ENCODE measurements at places on chromosomes 11 and 22.

DNA sequence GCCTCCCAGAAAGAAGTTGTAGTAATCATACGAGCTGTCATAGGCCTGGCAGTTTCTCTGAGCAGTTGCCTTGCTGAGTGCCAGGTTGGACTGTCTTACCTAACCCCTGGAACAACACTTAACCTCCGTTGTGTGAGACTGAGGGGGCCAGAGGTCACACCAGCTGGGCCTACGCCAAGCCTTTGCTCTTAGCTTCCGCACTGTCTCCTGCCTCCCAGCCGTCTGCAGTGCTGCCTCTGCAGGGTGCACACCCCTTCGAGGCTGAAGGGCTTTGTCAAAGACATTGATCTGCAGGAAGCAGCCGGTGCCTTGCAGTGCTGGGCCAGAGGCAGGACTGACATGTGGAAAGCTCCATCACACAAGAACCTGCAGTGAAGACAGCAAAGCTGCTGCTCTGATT, 16.7 kb downstream of the TAB1 start:
- DNase-seq = no peak

DNA sequence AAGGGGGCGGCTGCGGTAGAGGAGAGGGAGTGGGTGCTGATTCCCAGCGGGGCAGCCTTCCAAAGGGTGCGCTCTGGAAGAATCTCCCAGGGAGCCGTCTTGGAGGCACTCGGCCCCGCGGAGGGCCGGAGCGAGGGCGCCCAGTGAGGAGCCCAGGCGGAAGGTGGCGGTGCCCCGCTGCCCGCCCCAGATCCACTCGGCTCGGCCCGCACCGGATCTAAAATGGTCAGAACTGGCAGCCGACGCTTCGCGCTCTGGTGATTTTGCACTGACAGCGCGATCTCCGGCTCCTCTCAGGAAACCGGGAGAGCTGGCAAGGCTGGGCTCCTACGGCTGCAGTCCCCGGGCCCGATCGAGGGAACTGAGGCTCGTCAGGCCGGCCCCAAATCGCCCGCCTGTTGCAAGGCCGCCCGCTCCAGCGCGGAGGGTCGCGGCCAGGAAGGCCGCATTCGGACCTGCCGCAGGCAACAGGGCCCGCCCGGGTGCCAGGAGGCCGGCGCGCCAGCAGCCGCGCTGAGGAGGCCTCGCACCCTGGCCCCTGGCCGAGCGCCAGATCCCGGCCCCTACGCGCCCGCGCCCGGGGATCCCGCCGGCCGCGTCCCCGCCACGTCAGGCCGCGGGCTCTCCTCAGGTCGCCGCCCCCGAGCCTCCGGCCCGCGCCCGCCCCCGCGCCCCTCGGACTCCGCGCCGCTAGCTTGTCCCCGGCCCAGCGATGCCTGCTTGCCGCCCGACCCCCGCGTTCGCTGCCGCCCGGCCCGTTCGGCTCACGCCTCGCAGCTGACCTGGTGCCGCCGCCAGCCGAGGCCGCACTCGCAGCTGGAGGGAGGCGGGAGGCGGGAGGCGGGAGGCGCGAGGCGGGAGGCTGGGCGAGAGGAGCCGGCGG, at the start of gene KLHL22:
Gene KLHL22, minus strand, starts transcription at position 818 of the 883 bp plus-strand sequence. CDS start 6,584 bp downstream, outside the sequence.
- no peak for DNase-seq

DNA sequence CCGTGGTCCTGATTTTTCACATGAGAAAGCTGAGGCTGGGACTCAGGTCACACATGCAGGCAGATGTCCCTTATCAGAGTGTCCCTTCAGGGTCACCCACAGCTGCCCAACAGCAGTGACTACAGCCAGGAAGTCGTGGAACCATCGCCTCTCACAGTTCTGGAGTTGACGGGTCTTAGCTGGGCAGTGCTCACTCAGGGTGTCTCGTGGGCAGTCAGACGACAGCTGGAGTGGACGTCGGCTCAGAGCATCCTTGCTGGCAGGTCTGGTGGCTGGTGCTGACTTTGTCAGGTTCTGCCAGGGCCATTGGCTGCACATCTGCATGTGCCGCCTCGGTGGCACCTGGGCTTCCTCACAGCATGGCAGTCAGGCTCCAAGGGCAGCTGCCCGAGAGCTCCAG, 35.6 kb upstream of the TH start:
- DNase-seq = no peak

DNA sequence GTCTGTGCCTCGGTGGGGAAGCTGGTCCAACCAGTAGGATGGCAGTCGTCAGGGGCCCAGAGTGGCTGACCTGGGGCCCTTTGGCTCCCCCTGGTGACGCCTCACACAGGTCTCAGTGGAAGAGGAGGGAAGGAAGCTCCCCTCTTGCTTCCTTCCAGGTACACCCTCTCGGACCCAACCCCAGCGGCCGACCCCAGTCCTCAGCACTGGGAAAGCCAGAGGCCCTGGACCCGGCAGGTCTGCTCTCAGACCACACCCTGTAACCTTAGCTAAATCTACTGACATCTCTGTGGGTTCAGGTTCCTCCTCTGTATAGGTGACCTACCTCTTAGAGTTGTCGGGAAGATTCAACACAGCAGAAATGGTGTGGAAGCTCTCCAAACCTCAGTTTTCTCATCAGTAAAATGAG, 3.4 kb upstream of the SCUBE1 start:
- DNase-seq = peak; percentile 54

- DNase-seq = no peak
Measured at GRCh38 chr11:105491394-105491793, 118.5 kb upstream of the GRIA4 start.

GRCh38 chr11:31702966-31703365, 108.2 kb downstream of the PAX6 start:
- DNase-seq = no peak

DNA sequence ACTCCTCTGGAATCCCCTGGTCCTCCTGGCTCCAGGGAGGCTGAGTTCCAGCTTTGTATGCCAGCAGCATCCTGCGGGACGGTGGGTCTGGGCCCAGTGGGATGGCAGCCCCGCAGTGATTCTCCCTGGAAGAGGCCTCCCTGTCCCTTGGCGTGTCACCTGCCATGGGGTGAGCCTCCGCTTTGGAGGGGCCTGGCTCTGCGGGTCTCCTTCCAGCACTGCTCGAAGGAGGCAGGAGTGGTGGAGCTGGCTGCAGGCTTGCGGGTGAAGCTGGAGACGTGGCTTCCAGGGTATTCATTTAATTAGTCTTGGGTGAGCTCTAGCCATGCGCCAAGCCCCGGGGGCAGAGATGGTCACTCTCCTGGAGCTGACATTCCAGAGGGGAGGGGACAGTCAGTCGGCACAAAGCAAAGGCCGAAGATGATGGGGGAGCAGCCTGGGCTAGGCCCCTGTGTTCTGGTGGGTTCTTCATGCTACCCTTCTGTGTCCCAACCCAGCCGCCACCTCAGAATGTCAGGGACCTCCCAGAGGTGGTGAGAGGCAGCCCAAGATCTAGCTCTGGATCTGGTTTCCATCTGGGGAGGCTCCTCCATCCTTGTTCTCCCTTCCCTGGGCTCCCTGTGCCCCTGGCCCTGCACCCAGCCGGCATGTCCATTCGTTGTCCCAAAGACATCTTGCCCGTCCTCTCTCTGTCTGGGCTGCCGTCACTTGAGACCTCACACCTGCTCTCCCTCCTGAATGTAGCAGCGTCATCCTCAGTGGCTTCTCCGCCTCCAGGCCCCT, 1332.5 kb downstream of the BRD1 start:
- DNase-seq = no peak

- DNase-seq = no peak
Measured at GRCh38 chr22:17241576-17242330, 22.5 kb upstream of the ADA2 start.

DNA sequence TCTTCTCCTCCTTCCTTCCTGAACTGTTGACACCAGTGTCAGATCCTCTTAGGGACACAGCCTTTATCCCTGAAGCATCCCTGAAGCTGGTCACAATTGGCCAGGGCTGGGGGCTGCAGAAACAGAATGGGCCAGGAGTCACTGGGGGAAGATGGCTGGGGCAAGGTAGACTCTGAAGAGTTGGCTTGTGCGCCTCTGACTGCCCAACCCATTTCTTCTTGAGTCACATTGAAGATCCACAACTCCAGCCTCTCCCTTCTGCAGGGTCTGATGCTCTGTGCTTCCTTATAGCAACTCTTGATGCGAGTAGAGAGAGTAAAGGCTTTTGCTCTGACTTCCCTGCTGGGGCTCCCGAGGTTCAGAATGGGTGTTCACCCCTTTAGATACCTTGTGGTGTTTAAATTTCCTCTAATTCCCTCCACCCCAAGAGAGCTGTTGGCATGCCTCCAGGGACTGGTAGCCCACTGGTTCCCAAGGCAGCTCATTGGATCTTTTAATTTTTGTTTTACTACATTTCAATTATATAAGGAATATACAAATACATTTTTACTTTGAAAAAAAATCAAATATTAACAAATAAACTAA, 13.4 kb downstream of the PRDM11 start:
- DNase-seq = no peak

- DNase-seq = no peak
Measured at GRCh38 chr11:57474803-57475115, 14.4 kb downstream of the RTN4RL2 start.

- no peak for DNase-seq
Measured at GRCh38 chr22:47837703-47838102, 1075.3 kb downstream of the TBC1D22A start.

- no peak for DNase-seq
Measured at GRCh38 chr11:118527109-118527508, at the start of gene TTC36. TSS of gene TTC36 (plus strand) at chr11:118527474. CDS start at chr11:118527495, 21 bp downstream.

GRCh38 chr11:132347156-132348090, 977.0 kb downstream of the NTM start:
- no peak for DNase-seq

- no peak for DNase-seq
Measured at GRCh38 chr11:12865863-12866595, 143.1 kb upstream of the RASSF10 start.

- DNase-seq = no peak
Measured at GRCh38 chr11:85602526-85603213, 24.5 kb downstream of the DLG2 start.

DNA sequence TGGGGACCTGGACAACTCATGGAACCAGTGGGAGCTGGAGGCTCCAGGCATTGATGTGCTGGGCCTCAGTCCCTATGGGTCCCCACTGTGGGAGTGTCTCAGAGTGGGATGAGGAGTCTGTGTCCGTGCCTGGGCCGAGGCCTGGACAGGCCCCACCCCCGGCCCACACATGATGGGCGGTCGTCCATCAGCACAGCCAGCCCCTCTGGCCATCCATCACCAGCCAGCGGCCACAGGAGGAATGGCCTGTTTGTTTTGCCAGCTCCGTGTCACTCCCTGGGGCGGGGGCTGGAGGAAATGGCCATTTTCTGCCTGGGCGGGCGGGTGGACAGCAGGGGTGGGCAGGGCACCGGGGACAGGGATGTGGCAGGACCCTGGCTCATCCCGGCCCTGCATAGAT, 13.0 kb upstream of the TBX1 start:
- DNase-seq = no peak

DNA sequence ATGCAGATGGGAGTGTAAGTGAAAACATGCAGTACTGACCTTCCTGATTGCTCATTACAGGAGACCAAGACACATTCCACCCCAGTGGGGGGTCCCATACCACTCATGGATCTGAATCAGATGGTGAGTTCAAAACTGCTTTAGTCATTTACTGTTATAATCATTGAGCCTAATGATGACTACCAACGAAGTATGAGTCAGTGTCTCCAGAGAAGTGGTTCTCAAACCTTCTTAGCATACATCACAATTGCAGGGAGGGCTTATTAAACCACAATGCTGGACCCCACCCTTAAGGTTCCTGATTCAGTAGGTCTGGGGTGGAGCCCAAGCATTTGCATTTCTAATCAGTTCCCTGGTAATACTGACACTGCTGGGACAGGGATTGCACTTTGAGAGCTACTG, 75.8 kb downstream of the CD44 start:
- DNase-seq = peak; percentile 20

DNA sequence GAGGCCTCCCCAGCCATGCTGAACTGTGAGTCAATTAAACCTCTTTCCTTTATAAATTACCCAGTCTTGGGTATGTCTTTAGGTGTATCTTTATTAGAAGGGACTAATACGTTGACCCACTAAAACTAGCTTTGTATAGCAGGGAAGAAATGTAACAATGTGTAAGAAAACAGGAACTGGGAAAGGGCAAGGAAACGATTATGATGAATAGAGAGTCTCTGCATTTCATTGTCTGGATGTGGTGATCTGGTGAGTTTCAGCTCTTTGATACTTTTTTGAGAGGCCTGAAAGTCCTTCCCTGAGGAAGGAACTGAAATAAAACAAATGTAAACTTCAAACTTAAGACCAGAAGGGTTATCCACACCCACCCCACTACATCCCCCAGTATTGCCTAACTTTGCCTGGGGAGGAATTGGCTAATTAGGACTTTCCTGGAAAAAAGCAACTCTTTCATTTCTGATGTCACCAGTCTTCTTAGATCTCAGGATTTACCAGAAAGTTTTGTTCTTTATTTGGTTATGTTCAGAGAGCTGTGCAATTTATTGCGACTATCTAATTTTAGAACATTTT, 119.0 kb downstream of the LDLRAD3 start:
- DNase-seq = no peak

DNA sequence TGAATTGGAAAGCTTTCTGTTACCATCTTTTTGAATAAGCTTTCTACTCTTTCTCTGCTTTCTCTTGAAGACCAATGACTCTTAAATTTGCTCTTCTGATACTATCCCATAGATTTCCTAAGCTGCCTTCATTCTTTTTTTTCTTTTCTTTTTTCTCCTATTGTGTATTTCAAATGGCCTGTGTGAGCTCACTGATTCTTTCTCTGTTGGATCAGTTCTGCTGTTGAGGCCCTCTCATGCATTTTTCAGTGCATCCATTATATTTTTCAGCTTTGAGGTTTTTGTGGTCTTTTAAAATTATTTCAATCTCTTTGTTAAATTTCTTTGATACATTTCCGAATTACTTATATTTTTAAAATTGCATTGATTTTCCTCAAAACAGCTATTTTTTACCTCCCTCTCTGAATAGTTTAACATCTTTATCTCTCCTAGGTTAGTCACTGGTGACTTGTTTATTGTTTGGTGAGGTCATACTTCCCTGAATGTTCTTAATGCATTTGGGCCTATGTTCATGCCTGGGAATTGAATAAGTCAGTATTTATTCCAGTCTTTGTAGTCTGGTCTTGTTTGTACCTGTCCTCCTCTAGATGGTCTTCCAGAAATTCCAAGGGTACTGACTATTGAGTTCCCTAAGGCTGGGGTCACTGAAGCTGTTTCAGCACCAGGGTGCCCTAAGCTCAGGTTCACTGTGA, 110.6 kb upstream of the SERPIND1 start:
- DNase-seq = no peak

DNA sequence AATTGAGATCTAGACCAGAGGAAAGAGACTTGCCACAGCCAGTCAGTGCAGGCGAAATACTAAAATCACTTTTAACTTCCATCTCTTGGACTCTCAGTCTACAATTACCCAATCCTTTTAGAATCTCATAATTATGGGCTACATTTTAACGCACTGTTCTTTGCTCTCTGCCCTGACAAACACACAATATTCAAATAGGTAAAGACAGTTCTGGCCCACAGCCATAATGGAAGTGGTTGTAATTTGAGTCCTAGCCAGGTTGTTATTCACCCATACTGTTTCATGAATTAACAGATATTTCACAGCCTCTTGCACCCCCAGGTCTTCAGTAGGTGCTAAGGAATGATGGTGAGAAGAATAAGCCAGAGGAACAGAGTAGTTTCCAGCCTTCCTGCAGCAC, 830 bp downstream of the C11orf97 start:
- no peak for DNase-seq

GRCh38 chr22:41057076-41057475, 35.3 kb upstream of the EP300 start:
- no peak for DNase-seq
